Stimulated activated CD4-positive, alpha-beta T cell treated with anti-CD3 and anti-CD28 coated beads, Interleukin-15, amount 100 ng/mL, for 1 hour (primary cell): ENCODE measurements at places on chromosomes 3 and 15.

DNA sequence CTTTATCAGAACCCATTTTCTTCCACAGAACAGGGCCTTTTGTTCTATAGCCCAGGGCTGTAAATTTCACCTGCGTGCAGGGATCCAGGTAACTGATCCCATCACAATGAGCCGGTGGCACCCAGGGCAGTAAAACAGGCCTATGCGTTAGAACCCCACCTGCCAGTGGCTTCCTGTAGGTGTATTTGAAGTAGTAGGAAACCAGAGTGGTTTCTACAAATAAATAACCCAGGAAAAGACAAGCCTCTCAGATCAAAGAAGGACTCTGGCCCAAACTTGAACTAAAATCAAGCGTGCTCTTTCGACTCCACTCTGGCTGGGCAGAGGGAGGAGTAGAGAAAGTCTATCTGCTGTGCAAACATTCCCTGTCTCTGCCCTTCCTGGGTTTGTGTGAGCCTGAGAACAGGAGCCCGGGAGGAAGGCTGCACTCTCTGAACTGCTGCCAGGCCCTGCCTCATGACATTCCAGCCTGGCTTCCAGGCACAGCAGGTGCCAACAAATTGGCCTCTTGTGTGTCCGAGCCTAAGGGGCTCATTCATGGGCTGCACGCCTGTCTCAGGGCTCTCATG lies 77.7 kb downstream of the CEMIP start:
- DNase-seq: no peak

GRCh38 chr3:171088496-171088895 lies 62.0 kb upstream of the SLC2A2 start:
- DNase-seq: no peak

- no peak for DNase-seq
These were observed 45.0 kb upstream of the TKT start for GRCh38 chr3:53300826-53301225.

DNA sequence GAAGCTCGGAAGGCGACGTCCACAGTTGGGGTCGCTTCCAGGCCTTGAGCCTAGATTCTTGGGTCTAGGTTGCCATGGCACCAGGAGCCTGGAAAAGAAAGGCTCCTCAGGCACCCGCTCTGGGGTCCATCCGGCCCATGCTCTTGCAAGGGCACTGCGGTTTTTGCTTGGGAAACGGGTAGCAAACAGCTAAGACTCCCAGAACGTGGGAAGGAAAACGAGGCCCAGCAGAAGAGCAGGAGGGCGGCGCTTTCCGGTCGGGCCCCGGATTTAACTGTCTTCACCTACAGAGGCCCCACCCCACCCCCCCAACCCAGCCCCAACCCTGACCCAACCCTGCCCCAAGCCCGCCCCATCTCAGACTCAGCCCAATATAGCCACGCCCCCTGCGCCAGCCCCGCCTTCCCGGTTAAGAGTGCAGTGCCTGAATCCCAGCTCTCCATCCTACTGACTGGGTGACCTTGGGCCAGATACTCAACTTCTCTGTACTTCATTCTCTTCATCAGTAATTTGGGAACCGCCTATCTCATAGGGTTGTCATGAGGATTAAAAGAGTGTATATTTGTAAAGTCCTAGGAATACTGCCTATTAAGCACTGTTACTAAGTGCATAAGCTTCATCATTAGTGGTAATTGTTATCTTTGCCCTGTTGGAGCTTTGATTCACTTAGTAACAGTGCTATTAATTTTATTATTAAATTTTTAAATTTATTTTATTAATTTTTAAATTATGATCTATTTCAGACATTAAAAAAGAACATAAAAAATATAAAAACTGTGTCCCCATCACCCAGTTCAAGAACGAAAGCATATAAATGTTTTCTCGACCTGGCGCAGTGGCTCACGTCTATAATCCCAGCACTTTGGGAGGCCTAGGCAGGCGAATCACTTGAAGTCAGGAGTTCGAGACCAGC lies 28.4 kb upstream of the SMAD6 start:
- peak; percentile 20 for DNase-seq

DNA sequence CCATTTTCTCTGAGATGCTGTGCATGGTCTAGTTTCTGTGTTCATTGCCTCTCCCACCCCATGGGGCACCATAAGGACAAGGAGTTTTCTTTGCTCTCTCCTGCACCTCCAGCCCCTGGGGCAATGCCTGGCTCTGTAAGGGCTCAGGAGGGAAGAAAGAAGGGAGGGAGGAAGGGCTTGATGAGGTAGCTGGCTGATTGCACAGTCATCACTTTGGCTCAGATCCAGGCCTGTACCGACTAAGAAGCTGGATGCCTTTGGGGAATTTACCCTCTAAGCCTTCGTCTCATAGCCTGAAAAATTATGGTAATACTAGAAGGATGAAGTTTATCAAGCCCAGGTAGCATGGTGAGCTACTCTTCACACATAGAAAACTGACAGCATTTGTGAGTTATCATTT lies 382.9 kb downstream of the GABRG3 start:
- DNase-seq: no peak

DNA sequence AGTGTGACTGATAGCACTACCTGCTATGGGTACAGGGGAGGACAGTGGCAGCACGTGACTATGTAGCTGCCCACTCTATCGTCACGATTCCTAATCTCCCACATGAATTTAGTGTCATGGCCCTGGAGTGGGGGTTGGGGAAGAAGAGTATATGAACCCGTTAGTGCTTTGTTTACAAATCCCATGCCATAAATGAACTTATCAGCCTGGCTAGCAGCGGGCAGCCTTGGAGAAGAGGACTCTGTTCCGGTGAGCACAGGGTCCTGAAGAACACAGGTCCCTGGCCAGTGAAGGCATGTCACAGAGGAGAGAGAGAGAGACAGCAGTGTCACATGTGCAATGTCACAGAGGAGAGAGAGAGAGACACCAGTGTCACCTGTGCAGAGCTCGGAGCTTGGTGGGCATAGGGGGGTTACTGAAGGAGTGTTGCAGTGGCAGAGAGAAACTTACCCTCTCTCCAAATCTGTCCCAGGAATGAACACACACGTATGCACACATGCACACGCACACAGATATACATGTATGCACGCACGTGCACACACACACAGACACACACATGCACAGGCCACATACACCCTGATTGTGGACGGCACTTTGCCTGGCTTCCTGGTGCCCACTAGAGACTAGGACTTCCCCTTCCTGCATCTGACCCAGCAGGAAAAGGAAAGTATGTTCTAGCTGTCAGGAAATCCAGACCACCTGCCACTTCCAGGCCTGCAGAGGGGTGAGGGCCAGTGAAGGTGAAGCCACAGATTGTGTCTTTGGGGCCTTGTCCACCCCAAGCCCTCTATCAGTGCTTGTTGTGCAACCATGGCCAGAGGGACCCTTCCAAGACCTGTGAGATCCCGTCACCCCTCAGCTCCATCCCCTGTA lies 26.3 kb downstream of the ITGA11 start:
- DNase-seq: no peak

DNA sequence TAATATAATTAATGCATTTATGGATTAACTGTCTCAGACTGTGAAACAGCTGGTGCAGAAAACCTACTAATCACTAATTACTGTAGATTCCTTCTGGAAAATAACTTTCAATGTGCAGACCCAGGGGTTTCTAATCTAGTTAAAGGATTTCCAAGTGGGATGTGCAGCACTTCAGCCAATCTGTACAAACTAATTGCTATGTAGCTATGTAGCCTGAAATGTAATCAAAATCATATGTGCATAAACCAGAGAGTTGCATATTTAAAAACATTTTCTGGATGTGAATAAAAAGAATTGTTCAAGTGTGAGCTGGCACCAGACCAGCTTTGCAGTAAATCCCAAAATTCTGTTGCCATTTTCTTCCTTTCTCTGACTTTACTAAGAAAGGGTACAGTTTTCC lies 127.5 kb upstream of the CD96 start:
- DNase-seq: no peak

GRCh38 chr3:52314489-52314888 lies 1.6 kb upstream of the DNAH1 start:
- DNase-seq: no peak
